Left ventricle myocardium superior (tissue), 1 donor: ENCODE measurements at places on chromosomes 7 and 10.

DNA sequence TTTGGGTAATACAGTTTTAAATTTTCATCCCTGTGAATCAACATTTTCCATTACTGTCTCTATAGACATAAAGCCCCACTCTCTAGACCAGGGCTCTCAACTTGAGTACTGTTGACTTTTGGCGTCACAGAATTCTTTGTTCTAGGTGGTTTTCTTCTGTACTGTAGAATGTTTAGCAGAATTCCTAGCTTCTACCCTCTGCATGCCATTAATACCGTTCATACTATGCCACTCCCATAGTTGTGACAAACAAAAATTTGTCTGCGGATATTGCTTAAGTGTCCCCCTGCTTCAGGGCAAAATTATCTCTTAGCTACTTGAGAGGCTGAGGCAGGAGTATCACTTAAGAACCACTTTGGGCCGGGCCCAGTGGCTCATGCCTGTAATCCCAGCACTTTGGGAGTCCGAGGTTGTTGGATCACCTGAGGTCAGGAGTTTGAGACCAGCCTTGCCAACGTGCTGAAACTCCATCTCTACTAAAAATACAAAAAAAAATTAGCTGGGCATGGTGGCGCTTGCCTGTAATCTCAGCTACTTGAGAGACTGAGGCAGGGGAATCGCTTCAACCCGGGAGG lies 57.3 kb upstream of the NRG3 start:
- no peak for DNase-seq

DNA sequence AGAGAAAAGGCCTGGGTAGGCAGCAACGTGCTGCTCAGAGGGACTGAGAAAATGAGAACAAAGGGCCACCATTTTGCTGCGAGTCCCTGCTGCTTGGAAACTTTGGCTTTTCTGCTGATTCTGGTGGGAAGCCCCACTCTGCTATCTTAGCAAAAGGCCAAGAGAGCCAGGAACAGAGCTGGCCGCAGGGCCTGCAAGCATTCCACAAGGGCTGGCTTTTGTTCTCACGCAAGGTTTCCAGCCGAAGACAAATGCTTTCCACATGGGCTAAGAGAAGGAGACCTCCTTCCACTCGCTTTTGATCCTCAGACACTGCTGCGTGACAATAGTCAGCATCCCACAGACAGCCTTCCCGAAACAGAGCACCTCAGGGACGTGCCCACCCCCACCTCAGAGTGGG lies 163.1 kb downstream of the ARHGAP12 start:
- no peak for DNase-seq

- DNase-seq, result no peak
Observed at GRCh38 chr7:2202361-2202761, 30.4 kb downstream of the MAD1L1 start.

- no peak for DNase-seq
Observed at GRCh38 chr7:48173756-48174382, 2.6 kb downstream of the ABCA13 start.

GRCh38 chr7:152158801-152159587 lies 133.5 kb downstream of the GALNT11 start:
- no peak for DNase-seq

DNA sequence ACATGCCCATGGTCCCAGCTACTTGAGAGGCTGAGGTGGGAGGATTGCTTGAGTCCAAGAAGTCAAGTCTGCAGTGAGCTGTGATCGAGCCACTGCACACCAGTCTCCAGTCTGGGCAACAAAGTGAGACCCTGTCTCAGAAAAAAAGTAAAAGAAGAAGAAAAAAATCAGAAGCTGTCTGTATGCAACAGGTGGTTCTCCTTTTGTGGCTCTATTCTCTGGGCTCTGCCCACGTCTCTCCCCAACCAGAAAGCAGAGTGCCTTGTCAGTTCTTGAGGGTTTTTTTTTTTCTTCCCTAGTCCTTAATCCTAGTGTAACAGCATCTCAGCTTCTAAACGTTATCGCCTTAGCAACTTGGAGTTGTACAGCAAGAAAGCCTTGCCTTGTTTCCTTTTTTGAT lies 89.5 kb downstream of the PRKCQ start:
- no peak for DNase-seq

DNA sequence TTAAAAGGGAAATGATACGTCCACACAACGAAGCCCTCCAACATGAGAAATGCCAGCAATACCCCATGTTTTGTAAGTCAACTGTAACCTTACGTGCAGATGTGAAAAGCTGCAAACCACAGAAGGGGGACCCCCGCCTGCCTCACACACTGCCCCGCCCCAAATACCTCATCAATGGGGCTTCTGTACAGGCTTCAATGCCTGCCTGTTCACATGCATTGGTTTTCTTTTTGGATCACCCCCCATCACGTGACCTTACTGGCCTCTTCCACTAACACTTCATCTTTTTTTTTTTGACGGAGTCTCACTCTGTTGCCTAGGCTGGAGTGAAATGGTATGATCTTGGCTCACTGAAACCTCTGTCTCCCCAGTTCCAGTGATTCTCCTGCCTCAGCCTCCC lies 224.0 kb downstream of the TNS3 start:
- DNase-seq, result no peak
